Activated naive CD4-positive, alpha-beta T cell treated with anti-CD3 and anti-CD28 coated beads for 36 hours (primary cell): ENCODE measurements at places on chromosomes 12 and 14. TPM values are rescaled to one million over a fixed set of nuclear protein-coding genes. Genes with fewer than 3 reads are reported as not detected.
A peak's percentile ranks its signal among the peaks of the same experiment; 100 is the strongest.

DNA sequence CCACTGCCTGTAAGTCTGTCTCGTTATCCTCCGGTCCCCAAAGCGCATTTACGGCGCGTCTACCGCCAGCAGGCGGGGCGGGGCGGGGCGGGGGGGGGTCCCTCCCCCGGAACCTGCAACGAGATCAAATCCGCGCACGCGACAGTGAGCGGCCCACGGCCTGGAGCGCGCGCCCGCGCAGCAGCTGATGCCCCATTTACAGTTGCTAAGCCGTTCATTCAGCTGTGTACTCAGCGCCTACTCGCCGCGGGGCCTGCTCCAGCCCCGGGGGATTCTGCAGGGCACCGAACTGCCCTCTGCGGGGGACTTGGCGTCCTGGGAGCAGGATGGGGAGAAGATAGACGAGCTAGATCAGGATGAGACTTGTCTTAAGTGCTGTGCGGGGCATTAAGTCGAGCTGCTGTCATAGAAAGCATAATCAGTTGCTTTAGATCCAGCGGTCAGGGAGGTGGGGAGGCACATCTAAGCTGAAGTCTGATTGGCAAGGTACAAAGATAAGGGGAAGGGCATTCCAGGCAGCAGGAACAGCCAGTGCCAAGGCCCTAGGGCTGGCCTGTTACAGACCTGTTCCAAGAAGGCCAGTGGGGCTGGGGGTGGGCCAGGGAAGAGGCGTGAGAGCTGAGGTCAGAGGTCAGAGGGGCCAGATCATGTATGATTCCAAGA, 1.4 kb upstream of the CCDC85C start:
- no peaks in the 10 kb centered on the region for H3K36me3 ChIP-seq
- peaks cover 2% of the 10 kb centered on the region for H3K27me3 ChIP-seq
- peak overlapping the region; percentile 70 for H3K27ac ChIP-seq
- peak; percentile 82 for DNase-seq

GRCh38 chr14:81533212-81533535, 479 bp downstream of the SEL1L start:
- H3K4me1 ChIP-seq, result peaks cover 56% of the 10 kb centered on the region
- no peaks in the 10 kb centered on the region for H3K36me3 ChIP-seq
- peak overlapping the region; percentile 63 for H3K27ac ChIP-seq
- H3K27me3 ChIP-seq, result no peaks in the 10 kb centered on the region

DNA sequence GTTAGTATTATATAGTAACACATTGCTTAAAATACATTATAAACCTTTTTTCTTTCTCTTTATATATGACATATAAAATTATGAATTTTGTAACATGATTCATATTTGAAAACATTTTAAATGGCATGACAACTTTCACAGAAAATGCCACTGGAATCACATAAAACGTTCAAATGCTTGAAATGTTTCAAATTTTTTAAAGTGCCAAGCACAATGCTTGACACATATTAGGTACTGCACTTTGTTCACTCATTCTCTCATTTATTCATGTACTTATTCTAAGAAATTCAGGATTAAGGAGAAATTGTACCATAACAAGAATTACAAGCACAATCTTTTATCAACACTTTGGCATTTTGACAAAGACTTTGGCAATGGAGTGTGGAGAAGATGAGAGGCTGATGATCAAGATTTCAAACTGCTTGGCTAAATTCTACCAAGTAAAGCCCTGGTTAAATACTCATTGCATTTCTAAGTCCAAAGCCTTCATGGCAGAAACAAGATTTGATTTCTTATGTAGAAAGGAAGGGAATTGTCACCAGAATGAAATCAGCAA, 232.2 kb downstream of the C12orf50 start:
- DNase-seq, result no peak
- no peaks in the 10 kb centered on the region for H3K27me3 ChIP-seq
- H3K36me3 ChIP-seq, result peaks cover 2% of the 10 kb centered on the region
- no peak overlapping the region for H3K27ac ChIP-seq
- no peak overlapping the region for H3K4me3 ChIP-seq

DNA sequence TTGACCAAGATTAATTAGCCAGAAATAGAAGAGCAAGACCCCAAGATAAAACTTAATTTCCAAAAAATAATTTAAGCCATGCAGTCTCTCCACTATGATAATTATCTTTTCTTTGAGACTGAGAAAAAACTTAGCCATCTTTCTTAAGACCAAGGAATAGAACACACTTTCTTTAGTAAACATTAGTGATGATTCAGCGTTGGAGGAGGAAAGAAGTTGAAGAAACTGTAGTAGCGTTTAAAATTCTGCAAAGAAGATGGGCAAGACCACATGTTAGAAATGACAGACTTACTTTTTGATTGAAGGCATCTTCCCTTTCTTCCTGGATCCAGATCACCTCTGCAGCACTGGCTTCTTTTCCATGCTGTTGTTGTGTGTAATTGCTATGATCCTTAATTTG, 124.8 kb upstream of the RASSF8 start:
- no peak for DNase-seq
- H3K27ac ChIP-seq, result no peak overlapping the region
- no peak overlapping the region for H3K4me3 ChIP-seq
- no peaks in the 10 kb centered on the region for H3K4me1 ChIP-seq

DNA sequence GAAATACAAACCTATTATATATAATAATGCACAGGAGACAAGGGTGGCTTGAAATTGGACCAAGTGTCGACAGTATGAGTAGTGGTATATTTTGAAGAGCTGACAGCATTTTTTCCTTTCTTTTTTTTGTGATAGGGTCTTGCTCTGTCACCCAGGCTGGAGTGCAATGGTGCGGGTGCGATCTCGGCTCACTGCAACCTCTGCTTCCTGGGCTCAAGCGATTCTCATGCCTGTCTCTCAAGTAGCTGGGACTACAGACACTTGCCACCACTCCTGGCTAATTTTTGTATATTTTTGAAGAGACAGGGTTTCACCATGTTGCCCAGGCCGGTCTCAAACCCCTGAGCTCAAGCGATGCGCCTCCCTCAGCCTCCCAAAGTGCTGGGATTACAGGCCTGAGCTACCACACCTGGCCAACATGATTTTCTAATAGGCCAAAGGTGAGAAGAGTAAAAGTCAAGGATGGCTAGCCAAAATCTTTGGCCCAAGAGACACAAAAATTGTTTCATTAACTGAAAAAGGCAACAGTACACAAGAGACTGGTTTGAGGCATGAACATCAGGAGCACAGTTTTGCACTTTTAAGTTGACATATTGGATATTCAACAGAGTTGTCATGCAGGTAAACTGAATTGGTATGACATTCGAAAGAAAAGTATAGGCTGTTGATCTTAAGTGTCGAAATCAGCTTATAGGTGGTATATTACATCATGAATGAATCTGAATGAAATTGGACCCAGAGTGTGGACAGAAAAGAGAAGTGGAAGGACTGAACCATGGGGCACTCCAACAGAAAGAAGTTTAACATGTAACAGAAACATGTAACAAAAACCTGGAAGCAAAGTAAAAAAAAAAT, 12.5 kb downstream of the HNRNPC start:
- peak overlapping the region; percentile 16 for H3K4me3 ChIP-seq
- peaks cover 73% of the 10 kb centered on the region for H3K4me1 ChIP-seq
- H3K36me3 ChIP-seq, result peaks cover 74% of the 10 kb centered on the region
- no peak for DNase-seq

DNA sequence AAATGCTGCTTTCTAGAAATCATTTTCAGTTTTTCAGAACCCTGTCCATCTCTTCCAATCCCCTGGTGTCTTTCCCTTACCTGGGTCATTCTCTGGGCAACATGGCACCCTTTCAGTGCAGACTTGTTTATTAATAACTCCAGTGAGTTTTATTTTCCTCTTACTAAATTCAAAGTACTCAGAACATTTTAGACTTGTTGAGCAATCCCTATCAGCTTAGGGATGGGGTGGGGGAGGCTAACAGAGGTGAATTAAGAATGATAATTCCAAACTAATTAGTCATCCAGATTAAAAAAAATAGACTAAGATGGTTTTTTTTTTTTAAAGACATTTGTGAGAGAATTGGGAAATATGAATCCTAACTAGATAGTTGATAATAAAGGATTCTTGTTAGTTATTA, 10.7 kb downstream of the GPRC5A start:
- no peaks in the 10 kb centered on the region for H3K36me3 ChIP-seq
- peaks cover 4% of the 10 kb centered on the region for H3K27me3 ChIP-seq
- no peak overlapping the region for H3K4me3 ChIP-seq
- peaks cover 27% of the 10 kb centered on the region for H3K4me1 ChIP-seq

Gene IL26
- 0.42 TPM for total RNA-seq

Gene IPO4
- total RNA-seq, result 74.5 TPM

Gene METTL1
- 17.3 TPM for total RNA-seq

Gene NPAS3
- not detected for total RNA-seq

Gene KCNC2
- not detected for total RNA-seq

Gene IFNG-AS1
- total RNA-seq, result 1.2 TPM

Gene NGB
- total RNA-seq, result not detected

Gene PTGES3
- total RNA-seq, result 293 TPM

Gene LRRC10
- total RNA-seq, result not detected

Gene RDH16
- total RNA-seq, result 0.54 TPM
